Activated naive CD4-positive, alpha-beta T cell (primary cell): ENCODE measurements at places on chromosomes 3 and 15.

- peak; percentile 72 for DNase-seq
Measured at GRCh38 chr3:185976977-185977678, 39.3 kb upstream of the TRA2B start.

DNA sequence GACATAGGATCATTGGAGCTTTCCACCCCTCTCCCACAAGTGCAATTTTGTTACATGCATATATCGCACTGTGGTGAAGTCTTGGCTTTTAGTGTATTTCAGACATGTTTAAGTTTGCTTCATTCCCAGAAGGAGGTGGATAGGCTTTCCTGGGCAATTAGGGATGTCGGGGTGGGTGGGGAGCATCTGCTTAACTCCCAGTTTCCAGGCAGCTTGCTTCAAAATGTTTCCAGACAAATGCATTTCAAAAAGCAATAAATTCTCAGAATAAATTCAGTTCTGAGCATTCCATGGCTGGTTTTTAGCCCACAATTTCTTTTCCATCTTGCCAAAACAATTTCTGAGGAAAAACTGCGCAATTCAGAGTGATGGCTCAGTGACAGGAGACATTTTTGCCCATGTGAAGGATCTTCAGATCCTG, 227.7 kb upstream of the ZPLD1 start:
- no peak for DNase-seq

GRCh38 chr3:161393310-161393709, 22.0 kb upstream of the SPTSSB start:
- no peak for DNase-seq

DNA sequence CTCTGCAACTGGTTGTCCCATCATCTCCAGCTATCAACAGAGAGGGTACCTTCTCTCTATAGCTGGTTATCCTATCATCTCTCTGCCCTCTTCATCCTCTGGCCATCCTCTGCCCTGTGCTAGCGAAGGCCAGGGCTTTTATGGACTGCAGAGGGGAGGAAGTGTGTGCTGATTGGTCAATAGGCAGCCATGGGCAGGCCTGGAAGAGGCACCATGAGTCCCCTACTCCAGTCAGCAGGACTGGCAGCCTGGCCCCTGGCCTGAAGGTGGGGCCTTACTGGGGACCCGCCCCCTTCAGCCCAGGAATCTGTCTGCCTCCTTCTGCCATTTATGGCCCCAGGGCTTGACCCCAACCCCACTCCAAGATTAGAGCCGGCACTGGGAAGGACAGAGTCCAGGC, 10.4 kb upstream of the TRIM59 start:
- no peak for DNase-seq

- DNase-seq, result no peak
Measured at GRCh38 chr3:133271539-133271938, 128.3 kb upstream of the BFSP2 start.

DNA sequence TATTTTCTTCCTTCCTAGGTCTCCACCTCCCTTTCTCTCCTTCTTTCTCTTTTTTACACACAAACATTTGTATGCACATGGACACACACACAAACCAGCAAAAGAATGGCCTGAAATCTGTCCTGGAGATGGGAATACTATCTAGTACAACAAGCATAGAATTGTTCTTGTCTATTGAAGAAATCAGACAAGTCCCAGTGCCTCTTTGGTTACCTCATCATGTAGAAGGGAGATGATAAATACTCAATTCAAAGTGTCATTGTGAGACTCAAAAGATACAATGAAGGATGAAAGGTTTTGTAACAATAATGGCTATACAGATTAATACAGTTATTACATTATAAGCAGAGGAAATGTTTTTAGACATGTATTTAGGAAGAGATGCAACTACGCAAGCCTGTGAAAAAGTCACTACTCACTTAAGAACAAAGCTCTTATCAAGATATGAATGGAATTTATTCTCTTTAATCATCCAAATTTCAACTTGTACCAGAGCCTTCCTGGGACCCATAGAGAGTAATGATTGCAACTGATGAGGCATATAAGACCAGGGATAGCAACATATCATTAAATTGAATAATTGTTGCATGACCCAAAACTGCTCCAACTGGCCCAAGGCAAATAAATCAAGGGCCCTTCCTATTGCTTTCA, 43.2 kb downstream of the P3H2 start:
- DNase-seq, result no peak

DNA sequence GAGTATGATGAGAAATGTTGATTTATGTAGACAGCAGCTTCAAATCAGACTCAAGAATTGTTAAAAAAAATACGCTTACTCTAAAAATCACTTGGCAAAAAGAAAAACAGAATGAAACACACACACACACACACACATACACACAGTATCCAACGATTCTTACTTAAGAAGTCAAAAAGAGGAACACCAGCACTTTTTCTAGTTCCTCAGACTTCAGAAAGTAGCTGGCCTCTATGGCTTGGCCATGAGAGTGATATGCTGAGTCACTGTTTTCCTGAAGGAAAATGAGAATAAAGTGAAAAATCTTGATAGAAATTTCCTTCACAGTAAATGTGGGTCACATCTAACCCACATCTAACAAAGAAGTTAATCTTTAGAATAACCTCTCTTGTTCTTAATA, 22.1 kb downstream of the CNTN3 start:
- no peak for DNase-seq

GRCh38 chr3:142152384-142152783, 3.0 kb upstream of the TFDP2 start:
- DNase-seq, result no peak

GRCh38 chr3:190167936-190168680, 47.4 kb upstream of the P3H2 start:
- DNase-seq, result no peak

DNA sequence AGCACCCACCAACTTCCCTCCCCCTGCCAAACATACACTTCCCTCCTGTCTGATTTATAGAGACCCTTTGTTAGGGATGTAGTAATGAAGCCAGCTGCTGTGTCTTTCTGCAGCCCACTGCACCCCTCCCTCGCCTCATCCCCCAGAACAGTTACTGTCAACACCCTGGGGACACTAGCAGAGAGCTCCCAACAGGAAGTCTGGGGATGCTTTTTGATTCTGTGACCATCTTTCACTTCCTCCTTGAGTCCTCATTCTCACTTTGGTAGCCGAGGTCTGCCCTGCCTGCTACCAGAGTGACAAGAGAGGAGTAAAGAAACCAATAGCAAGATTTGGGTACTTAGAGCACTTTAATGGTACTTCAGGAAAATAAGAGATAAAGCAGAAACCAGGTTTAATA, 201.6 kb downstream of the SATB1 start:
- DNase-seq, result no peak

- DNase-seq, result no peak
Measured at GRCh38 chr15:79635149-79635771, 203.1 kb downstream of the MINAR1 start.

GRCh38 chr3:52983828-52984227, 62.0 kb downstream of the SFMBT1 start:
- no peak for DNase-seq

- DNase-seq, result no peak
Measured at GRCh38 chr3:55512571-55513343, 25.7 kb upstream of the WNT5A start.

DNA sequence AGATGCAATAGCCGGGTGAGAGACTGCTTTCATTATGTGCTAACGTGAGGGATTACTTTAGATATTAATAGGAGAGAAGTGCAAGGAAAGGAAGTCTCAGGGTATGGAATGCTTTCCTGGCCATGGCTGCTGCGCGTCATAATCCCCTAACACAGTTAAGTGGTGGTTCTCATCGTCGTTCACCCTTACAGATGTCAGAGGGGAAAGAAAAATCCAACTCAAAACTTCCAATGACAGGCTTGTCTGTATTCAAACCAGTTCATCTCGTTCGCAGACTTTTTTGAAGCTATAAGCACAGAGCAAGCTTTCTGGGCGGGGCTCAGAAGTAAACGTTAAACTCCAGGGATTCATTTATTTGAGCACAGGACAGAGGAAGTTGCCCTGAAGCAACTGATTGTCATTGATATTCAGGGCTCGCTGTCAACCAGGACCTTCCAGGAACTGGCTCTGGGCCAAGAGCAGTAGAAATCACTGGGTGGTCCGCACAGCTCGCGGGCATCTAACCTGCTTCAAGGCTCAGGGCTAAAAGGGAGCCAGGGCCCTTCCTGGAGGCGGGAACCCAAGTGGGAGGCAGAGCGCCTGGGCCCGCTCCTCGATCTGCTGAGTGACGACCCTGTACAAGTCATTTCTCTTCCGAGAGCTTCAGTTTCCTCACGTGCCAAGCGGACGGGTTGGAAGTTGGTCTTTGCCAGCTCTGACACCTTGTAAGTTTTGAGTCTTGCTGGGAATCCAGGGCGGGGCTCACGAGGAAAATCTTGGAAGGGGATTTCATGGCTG, 1.1 kb upstream of the LPP start:
- no peak for DNase-seq

DNA sequence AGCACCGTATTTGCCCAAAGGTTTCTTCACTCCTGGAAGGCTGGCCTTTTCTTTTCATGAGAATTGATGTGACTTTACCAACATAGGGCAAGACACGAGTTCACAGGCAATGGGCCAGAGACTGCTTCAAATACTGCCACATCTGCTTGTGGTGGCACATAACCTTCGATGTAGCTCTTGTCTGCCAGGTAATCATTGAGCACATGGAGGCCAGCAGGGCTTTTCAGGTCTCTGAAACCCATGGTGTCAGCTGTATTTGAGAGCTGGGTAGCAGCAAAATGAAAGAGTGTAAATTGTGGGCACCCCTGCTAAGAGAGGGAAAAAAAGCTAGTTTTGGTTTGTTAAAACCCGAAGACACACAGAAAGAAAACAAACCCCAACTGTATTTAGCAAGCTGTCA, 200.7 kb downstream of the NAALADL2 start:
- DNase-seq, result no peak

GRCh38 chr15:34336991-34337556, 507 bp downstream of the SLC12A6 start:
- no peak for DNase-seq

- no peak for DNase-seq
Measured at GRCh38 chr3:27615555-27615954, 106.6 kb downstream of the EOMES start.

- DNase-seq, result peak; percentile 82
Measured at GRCh38 chr3:4978966-4979427, 240 bp upstream of the BHLHE40 start.

DNA sequence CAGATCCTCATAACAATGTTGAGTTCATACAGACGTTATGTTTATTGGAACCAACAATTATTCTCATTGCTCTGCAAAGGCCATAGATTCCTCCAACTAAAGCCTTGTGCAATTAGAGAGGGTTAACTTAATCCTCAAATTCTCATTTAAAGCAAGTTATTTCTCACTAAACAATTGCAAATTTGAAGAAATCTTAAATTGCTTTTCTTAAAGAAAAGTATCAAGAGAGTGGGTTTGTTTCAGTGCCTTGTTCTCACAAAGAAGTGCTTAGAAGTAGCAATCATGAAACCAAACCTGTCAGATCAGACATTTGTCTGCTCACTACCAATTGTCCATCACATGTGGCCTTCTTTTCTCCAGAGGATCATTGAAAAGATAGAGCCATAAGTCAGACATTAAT, 124.8 kb downstream of the KCNH8 start:
- no peak for DNase-seq

DNA sequence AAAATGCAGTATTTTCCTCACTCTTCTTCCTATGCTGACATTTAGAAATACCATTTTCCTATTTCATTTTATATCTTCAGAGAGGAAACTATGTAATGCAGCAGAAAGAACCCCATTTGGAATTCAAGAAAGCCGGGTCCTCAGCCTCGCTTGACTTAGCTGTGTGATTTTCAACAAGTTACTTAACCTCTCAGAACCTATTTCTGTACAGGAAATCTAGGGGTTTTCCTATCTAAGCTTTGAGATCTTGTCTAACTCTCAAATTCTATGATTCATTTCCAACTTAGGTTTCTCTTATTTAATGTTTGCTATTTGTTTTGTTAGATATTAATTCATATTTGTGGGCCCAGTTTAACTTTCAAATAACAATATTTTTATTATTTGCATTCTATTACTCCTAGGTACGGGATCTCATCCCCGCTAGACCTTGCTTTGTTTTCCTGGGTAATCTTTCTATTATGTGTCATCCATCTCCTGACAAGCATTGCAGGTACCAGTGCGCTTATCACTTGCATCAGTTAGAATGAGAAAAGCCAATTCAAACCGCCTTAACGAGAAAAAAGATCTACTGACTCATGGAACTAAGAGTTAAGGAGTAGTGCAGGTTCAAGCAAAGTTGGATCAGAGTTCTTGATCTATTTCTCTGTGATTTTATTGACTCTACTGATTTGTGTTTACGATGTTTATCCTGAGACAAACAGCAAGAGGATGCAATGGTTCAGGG, 70.6 kb upstream of the BHLHE40 start:
- DNase-seq, result no peak

DNA sequence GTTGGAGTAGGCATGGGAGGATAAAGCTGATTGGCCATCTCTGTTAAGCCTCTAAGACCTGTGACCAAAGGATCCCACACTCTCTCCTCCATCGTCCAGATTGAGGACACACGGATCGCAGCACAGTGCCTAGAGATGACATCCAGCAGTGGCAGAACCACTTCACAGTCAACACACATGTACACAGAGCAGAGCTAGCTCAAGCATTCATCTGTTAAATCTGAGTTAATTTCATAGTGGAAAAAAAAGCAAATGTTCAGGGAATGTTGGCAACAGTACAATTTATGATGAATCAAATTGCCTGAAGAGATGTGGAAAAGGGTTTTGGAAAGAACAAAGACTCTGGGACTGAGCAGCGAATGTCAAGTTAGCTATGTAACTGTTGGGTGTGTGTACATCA, 108.1 kb upstream of the PLAAT1 start:
- DNase-seq, result no peak

DNA sequence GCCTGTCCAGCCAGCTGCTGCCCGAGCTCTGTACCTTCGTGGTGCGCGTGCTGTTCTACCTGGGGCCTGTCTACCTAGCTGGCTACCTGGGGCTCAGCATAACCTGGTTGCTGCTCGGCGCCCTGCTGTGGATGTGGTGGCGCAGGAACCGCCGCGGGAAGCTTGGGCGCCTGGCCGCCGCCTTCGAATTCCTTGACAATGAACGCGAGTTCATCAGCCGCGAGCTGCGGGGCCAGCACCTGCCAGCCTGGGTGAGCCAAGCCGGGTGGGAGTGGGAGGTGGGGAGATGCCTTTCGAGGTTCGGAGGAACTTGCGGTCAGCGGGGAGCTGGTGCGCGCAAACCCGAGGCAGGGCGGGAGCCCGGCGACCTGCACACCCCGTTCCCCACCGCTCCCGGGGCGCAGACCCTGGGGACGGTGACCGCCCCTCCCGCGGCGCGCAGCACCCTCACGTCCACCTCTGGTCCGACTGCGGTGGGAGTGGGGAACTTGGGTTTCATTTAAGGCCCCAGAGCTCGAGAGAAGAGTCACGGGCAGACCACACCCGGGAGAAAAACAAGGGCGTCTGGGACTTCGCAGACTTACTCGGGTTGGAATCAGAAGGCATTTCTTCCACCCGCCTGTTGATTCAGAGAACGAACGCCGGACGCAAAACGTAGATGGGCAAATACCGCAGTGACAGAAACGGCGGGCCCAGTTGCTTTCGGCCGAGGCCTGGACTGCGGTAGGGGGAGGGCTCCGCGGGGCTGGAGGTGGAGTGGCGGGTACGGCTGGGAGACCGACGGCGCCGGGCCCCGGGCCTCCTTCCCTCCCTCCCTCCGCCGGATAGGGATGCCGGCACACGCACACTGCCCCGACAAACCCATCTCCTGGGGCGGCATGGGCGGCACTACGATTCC, 708 bp downstream of the ESYT3 start:
- DNase-seq, result no peak

GRCh38 chr3:152505926-152506325, 237.2 kb downstream of the MBNL1 start:
- DNase-seq, result no peak

- no peak for DNase-seq
Measured at GRCh38 chr15:36666228-36666905, 86.9 kb downstream of the CDIN1 start.

- no peak for DNase-seq
Measured at GRCh38 chr3:10695595-10696285, 120.3 kb upstream of the SLC6A11 start.
